ENCODE measurements at places on chromosomes 5 and 9.

- no peak for DNase-seq
These were observed 430.1 kb upstream of the WWC1 start for GRCh38 chr5:167861129-167861927.

DNA sequence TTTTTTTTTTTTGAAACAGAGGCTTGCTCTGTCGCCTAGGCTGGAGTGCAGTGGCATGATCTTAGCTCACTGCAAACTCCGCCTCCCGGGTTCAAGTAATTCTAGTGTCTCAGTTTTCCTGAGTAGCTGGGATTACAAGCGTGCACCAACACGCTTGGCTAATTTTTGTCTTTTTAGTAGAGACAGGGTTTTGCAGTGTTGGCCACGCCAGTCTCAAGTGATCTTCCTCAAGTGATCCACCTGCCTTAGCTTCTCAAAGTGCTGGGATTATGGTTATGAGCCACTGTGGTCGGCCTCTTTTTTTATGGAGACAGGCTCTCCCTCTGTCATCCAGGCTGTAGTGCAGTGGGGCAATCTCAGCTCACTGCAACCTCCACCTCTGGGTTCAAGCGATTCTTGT lies 82.9 kb downstream of the RAB24 start:
- DNase-seq = no peak

DNA sequence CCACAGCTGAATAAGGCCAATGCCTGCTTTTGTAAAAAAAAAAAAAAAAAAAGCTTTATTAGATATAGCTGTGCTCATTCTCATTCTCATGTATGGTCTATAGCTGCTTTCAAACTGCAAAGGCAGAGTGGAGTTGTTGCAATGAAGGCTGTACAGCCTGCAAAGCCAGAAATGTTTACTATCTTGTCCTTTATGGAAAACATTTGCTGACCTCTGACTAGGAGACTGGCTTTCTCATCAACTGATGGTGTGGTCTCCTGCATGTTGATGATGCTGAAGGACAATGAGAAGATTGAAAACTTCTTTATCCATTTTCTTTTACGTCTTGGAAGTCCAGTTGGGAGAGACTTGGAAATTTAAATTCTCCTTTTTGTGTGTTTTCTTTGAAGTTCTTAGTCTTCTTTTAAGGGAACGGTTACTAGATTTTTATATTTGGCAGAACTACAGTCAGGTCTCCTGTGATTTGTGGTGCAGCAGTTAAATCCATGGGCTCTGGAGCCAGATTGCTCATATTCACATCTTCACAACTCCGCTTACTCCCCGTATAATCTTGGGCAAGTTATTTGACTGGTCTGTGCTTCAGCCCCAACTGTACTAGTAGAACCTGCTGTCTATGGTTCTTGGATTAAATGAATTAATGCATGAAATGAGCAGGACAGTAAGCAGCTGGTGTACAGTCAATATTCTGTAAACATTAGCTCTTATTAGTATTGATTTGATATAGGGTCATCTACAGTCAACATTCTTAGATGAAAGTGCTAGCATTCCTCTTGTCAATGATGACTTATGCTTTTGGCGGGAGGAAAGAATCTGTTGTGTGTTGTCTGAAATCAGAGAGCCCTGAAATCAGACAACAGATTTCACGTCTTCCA lies 39.7 kb upstream of the BASP1 start:
- DNase-seq = no peak

GRCh38 chr5:26492906-26493459 lies 545.4 kb downstream of the CDH9 start:
- DNase-seq = no peak

- no peak for DNase-seq
These were observed 10.8 kb downstream of the TCF7 start for GRCh38 chr5:134125039-134126015.

DNA sequence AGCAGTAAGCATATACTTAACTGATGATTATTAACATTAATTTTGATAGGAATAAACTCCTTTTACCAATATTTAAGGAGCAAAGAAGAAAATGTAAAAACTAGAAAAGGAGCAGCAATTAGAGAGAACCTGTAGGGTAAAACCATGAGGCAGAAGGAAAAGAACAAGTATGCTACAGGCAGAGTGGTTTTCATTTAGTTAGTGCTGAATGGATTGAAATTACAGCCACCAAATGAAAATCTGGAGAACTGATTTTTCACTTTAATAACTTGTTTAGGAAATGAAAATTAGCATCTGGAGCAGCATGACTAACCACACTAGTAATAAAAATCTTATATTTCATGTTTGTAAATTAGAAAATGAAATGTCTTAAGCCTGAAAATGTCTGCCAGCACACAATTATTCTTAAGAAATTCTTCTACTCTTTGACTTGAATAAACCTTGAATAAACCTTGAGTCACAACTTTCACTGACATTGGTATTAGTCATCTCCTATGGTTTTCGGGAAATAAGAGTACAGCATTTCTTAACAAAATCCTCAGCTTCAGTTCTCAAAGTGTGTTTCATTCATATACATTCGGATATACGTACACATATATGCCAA lies 1504.9 kb upstream of the C9orf72 start:
- DNase-seq = no peak

- no peak for DNase-seq
These were observed 18.2 kb upstream of the NREP start for GRCh38 chr5:111775224-111775623.

GRCh38 chr9:111154081-111154562 lies 115.9 kb upstream of the LPAR1 start:
- DNase-seq = peak; percentile 38

DNA sequence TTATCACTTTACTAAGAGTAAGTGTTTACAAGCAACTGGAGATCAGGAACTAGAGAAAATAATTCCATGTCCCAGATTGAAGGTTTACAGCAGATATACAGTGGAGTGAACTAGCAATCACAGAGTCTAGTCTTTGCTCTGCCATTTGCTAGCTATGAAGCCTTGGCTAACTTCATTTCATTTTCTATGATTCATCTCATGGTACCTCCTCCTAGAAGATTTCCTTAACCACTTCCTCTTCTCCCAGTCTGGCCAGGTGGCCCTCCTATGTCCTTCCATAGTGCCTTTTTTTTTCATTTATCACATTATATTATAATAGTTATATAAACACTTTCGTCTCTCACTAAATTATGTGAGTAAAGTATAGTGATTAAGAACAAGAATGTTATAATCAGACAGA lies 52.1 kb downstream of the GRIA1 start:
- DNase-seq = no peak

- DNase-seq = no peak
These were observed 1495.2 kb downstream of the MAT2B start for GRCh38 chr5:165000479-165001190.

GRCh38 chr5:14265570-14265969 lies 122.4 kb downstream of the TRIO start:
- no peak for DNase-seq

DNA sequence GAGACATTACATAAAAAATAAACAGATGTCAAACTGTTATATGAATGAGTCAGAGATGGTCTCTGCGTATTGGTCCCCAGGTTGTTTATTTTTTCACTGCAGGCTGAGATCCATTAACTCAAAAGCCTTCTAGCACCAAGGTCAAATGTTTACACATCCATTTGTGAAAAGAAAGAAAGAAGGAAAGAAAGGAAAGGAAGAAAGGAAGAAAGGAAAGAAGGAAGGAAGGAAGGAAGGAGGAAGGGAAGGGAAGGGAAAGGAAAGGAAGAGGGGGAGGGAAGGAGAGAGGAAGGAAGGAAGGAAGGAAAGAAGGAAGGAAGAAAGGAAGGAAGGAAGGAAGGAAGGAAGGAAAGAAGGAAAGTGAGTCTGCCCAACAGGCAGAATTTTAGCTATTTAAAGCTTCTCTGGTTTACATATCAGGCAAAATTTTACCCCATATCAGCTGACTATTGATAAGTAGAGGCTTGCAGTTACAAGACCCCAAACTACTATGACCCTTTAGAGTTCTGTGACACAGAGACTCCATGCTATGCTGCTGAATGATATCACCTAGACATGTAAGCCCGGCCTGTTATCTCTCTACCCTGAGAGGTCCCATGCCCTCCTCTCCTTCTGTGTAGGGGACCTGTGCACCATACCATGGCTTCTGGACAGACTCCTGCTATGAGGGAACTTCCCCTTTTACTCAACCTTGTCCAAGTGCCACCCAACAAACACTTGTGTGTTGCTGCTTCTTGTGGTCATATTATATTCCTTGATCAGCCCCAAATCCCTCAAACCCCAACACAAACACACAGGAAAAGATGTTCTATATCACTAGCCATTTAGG lies 59.0 kb downstream of the DRD1 start:
- no peak for DNase-seq

GRCh38 chr5:113446358-113446927 lies 11.7 kb upstream of the TSSK1B start:
- DNase-seq = no peak

DNA sequence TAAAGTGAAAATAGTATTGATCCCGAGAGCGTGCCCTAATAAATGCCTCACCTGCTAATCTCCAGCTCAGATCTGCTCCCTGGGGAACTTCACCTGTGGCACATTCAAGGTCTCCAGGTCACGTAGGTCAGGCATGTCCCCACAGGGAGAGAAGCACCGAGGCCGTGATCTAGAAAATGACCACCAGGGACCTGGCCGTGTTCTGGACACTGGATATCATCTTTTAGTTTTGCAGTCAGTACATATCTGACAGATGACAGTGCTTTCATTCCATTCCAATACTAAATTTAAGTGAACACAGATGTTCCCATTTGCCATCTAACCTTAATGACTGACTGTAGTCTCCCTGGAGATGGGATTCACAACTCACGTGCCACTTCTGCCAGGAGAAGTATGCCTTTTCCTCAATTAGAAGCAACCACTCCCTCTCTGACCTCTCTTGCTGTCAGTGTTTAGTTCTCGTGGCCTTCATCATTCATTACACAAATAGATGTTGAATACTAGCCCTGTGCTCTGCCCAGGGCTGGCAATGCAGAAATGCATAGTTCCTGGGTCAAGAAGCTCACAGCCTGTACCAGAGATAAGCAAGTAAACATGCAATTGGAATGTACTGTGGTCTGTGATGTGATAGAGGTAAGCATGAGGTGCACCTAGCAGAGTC lies 276.5 kb downstream of the NTRK2 start:
- no peak for DNase-seq

GRCh38 chr5:50711280-50711679 lies 44.8 kb downstream of the PARP8 start:
- DNase-seq = peak; percentile 92

DNA sequence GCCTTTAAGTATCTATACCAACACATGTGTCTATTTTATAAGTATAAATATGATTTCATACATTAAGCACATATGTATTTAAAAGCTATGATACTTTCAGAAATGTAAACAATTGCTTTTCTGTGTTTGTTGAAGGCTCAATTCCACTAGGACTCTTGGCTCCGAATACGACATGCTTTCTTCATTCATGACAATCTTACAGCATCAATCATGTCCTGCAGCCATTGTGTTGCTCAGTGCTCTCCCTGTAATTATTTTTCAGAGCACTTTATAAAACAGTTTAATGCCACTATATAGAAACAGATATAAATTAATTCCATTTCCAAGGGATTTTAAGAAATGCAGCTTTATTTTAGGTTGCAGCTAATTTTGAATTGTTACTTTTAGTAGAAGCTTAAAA lies 167.3 kb downstream of the TAF11L14 start:
- no peak for DNase-seq

DNA sequence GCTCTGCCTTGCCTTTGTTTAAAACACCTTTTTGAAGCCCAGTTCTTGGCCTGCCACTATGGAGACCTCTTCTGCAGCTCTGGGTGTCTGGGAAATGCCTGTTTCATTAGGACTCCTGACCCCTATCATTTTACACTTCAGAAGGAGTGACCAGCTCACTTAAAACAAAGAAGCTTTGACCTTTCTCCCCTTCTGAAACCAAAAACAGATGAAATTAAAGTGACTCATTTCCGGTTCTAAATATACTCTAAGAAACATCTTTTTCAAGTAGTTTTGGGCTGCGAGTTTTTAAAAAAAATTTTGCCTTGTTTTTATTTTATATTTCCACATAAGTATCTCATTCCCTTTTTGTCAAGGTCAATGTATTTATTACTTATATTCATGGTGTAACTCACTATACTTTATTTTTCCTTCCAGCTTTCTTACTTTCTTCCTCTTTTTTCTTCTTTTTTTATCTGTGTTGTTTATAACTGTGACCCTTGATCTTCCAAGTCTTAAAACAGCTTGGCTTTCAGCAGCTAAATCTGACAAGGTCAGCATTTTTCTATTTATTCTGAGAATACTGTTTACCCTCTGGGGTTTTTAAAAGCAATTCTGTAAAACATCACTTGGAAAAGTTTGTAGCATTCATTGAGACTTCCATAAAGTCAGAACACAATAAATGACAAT lies 672.9 kb downstream of the NR2F1-AS1 start:
- no peak for DNase-seq

DNA sequence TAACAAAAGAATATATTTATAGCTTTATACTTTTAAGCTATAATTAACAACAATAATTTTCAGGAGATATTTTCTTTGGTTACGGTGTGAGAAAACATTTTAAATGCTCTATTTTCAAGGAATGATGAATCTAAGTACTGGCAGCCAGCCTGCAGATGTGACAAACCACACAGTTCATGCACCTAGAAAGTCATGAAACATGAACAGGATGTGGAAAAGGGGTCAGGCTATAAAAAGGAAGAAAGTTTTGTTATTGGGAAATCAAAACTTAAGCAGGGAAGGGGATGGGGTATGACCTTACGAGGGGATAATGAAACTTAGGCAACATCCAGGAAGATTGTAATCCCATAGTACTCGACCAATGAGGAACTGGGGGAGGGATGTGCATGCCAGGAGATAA lies 508.7 kb upstream of the GRAMD2B start:
- no peak for DNase-seq

- no peak for DNase-seq
These were observed 295.4 kb upstream of the HAPLN1 start for GRCh38 chr5:84016085-84016484.

DNA sequence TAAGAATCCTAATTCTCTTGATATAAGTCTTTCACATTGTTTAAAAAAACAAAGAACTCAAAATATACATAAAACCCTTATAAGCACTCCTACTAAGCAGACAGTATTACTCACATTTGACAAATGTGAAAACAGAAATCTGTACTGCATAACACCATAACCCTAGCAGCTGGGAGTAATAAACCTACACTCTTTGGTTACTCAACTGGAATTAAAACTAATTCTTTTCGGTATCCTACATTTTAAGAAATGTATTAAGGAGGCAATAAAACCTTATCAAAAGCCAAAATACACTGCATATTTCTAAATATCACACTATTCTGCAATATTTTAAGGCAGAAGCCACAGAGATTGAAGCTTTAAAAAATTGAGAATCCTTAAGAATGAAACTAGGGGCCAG lies 6.8 kb downstream of the AUH start:
- no peak for DNase-seq

DNA sequence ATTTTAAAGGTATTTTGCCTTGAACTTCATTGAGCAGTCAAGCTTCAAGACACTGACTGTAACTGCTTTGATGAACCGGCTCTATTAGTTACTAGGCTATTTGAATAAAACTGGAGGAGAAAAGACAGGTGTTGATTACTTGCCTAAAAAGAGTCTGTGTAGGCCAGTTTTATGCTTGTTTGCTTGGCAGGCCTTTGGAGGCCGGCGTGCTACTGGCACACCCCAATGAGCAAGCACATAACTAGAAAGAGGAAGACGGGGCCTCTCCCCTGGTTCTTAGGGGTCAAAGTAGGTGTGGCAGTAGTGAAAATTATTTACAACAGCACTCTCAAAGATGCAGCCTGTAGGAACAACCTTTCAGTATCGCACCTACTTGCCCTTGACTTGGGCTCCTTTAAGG lies 2.1 kb upstream of the ZFR start:
- DNase-seq = no peak
